Fibroblast of lung (primary cell): ENCODE measurements at places on chromosomes 5 and 9. TPM values are rescaled to one million over a fixed set of nuclear protein-coding genes. Genes with fewer than 3 reads are reported as not detected.
A peak's percentile ranks its signal among the peaks of the same experiment; 100 is the strongest.

The HARS2 gene
- 26.2 and 30.1 TPM in 2 replicates for total RNA-seq

The PCDHB5 gene
- 1.8 and 2.8 TPM in 2 replicates for total RNA-seq

The MAN1B1 gene
- 63.2 and 96.6 TPM in 2 replicates for total RNA-seq

The FAM200C gene
- total RNA-seq = 4.9 and 5.3 TPM in 2 replicates

The IRX2 gene
- total RNA-seq = 0.26 and 0.33 TPM in 2 replicates

DNA sequence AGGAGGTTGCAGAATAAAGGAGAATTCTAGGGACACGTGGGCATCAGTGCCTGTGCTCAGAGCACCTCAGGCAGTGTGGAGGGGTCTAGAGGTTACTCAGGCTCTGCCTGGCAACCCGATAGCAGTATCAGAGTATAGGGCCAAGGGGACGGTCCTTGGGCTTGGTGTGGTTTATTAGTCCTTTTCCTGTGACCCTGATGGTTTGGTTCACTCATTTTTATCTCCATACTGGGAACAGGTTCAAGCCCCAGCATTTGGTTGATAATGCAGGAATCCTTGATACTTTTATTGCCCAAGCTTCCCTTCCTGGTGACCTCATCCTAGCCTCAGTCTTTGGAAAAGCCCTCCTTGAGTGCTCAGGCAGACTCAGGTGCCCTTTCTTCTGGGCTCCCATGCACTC, 35.5 kb downstream of the FXN start:
- peak; percentile 29 for DNase-seq

DNA sequence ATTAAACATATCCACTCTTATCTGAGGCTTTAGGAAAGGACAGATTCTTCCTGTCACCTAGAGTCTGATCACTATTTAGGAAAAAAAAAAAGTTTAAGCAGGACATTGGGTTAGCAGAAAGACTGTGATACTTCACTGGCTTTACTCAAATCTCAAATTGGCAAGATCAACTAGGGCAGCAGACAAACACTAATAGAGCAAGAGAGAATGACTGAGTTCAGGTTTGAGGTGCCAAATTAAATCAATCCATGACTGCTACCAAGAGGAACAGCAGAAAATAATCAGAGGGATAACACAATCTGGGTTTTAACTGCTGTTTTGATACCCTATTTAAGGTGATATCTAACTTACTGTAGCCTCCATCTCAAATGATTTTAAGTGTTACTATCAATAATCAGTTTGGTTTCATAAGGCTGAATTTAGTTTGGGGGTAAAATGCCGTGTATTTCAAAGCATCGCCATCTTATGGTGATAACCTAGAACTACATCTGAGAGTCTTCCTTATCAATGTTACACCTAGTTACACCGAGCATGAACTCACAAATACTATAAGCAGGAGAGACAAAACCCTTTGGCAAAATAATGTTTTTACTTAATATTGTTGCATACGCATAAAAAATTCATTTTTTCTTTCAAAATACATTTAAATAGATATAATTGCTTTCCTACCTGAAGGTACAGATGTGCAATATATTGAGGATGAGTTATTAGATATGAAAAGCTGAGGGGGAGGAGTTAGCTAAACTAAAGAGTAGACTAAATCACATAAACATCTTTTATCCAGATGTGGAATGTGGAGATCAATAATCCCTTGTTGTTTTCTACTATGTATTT, 286.4 kb upstream of the CDH12 start:
- DNase-seq = peak; percentile 56

DNA sequence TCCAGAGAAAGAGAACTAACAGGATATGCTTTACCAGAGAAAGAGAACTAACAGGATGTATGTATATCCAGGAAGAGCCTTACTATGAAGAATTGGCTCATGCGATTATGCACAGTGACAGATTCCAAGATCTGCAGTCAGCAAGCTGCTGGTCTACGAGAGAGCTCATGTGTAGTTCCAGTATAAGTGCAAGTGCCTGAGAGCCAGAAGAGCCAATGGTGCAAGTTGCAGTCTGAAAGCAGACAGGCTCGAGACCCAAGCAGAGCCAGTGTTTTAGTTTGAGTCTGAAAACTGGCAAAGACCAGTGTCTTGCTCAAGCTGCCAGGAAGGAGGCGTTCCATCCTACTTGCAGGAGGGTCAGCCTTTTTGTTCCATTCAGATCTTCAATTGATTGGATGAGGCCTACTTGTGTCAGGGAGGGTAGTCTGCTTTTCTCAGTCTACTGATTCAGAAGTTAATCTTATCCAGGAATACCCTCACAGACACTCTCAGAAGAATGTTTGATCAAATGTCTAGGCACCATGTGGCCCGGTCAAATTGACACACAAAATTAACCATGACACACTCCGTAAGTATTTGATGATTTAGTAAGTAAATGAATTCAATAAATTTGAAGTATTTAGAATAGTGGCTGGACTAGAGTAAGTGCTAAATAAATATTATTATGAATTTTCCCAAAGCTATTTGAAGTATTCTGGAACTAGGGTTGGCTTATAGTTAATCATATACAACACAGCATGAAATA, 372.1 kb upstream of the SGCD start:
- DNase-seq = peak; percentile 16
